ENCODE measurements at places on chromosomes 5 and 9.

DNA sequence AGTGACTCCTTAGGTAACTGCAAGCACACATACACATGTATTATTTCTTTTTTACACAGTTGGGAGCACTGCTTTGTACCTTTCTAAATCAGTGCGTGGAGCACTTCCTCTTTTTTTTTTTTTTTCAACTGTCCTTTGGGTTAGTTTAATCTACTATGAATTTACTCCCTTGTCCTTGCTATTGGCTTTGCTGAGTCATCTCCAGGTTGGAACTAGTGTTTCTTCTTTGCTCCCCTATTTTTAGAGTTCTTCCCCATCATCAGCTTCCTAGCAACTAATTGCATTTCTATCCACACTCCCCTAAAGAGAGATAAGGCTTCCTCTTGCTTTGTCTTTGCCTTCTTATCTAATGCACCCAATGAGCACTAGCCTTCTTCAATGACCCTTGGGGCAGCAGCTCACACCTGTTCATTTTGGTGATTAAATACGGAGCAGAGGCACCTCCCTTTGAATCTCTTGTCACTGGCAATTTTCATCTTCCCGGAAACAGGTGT is 24.3 kb downstream of the S100Z start:
- no peak for DNase-seq

DNA sequence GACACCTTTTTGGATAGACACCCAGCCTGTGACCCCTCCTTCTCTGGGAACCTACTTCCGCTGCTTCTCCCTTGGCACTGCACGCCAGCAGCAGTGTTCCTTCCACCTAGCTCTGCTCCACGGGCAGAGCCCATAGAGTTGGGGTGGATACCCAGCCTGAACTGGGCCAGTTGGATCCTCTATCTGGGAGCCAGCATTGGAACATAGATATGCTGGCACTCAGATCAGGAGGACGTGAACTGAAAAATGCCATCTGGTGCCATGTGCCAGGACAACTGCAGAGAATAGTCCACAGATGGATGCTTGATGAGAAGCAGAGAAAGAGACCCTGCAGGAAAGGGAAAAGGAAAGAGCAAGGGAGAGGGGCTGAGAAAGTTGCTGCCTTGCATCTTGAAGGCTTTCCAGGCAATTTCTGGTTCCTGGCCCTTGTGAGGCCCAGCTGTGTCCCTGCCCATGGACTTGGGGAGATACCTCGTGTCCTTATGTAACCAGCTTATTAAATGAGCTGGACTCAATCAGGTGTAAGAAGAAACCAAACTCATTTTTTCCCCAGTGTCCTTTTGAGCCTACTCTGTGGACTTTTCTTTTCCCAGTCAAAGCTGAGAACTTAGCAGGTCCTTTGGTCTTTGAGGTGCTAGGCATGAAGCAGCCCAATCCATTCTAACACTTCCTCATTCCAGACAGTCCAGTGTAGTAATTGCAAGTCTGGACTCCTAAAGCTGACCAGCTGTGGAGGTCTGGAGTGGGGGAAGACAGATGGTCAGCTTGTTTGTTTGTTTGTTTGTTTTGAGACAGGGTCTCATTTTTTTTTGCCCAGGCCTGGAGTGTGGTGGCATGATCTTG is 39.1 kb downstream of the ANGPTL2 start:
- DNase-seq: no peak

DNA sequence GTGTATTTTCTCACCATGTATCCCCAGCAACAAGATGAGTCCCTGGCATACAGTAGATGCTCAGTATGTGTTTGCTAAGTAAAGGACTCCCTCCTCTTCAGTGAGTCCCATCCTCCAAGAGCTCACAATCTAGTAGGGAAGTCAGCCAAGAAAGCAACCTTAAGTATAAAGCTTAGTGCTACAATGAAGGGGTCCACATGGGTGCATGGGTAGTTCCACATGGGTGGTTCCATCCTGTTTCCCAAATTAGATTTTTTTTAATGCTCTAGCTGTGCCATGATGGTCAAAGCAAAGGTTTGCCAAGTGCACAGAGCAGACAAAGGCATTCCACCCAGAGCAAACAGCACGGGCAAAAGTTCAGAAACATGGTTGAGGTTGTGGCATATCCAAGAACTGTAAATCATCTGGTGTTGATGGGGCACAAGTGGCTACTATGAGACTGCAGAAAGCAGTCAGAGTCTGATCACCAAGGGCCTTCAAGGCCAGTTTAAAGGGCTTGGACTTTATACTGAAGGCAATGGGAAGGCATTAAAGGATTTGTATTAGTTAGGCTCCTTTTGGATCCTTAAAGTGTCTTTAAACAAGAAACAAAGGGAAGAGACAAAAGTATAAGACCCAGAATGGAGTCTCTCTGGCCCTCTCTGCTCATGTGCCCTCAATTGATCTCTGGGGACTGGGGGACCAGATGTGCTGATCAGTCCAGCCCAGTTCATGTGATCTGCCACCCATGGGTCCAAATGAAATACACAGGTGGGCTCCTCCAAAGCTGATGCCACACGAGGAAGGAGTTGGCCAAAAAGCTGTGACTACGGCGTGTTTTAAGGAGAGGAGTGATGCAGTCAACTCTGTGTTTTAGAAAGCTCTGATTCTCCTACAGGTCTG is 9.0 kb upstream of the CPLX2 start:
- DNase-seq: no peak

DNA sequence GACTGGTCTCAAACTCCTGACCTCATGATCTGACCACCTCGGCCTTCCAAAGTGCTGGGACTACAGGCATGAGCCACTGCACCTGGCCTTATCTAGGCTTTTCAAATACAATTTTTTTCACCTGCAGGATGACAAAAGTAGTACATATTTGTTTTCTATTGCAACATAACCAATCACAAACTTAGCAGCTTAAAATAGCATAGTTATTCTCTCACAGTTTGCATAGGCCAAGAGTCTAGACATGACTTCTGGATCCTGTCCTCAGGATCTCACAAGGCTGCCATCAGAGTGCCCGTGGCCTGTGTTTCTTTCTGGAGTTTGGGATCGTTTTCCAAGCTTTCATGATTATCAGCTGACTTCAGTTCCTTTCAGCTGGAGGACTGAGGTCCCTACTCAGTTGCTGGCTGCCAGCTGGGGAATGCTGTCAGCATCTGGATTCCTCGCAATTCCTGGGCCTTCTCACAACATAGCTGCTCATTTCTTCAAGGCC is 348.9 kb downstream of the ARHGEF28 start:
- no peak for DNase-seq

GRCh38 chr5:133117912-133118445 is 66.2 kb downstream of the HSPA4 start:
- DNase-seq: no peak

DNA sequence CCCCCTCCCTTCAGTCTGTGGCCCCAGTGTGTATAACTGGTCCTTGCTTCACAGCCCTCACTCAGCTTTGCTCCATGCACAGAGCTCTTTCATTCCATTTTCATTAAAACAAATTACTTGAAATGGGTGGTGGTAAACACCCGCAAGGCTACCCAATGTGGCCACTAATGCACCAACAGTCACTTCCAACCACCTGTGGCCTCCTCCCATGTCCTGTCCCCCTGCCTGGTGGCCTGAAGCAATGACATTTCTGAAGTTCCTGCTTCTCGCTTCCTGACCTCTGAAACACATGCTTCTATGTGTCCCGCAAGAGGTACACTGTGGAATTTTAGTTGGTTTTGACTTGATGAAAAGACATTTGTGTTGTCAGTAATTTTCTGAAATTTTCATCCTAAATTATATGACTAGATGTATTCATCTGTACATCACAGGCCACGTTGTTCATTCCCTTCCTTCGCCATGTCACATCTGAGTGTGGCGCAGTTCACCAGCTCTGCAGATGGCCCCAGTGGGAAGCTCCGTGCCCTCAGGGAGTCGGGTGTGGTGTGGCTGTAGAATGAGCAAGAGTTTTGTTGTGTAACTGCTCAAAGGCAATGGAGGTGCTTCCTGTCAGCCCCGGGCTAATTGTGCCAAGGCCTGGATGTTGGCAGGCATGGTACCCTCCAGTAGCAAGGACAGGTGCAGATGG is 9.6 kb downstream of the ROPN1L start:
- DNase-seq: no peak

DNA sequence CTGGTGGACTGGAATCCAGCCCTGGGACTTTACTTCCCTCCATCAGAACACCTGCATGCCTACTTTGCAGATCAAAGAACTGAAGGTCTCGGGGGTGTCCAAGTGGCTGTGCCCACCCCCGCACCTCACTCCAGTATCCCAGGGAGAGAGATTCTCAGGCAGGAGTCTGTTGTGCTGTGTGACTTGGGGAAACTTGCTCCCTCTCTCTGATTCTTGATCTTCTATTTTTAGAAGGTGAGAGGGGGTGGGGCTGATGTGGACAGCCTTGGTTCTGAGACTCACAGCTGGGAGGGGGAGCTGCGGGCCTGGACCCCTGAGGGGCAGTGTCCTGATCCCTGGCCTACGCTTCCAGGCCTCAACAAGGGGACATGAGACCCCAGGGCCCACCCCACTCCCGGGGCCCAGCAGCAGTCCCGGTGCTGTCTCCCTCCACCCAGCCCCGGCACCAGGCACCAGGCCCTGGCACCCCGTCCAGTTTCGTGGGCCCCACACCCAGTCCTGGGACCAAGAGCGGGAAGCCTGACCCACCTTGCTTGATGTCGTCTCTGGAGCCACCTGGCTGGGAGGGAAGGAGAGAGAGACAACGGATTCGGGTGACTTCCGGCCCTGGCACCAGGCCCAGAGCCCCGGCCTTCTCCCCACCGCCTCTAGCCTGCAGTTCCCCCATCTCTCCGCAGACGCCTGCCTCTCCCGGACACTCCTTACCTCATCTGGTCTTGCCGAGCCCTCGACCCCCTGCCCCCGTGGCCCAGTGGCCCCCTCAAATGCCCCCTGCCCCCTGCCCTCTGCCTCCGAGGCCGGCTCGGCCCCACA is 74.0 kb upstream of the SPTLC1 start:
- DNase-seq: no peak

DNA sequence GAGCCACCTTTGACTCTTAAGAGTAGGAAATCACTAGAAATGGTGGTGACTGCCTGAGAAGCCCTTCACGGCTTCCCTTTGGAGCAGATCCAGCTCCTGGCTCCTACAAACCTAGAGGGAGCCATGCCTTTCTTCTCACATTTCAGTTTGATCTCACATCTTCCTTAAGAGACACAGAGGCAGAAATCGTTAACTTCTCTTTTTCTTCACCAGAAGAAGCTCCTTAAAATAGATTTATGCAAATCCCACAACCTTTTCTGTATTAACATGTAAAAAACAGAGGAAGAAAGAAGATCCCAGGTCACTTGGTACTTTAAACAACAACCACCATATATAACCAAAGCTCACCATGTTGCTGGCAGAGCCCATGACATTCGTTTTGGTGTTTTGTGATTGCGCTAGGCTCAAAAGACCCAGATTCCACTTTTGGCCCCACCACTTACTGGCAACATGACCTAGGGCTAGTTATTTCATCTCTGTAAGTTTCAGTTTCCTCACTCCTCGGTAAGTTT is 29.6 kb downstream of the PAX5 start:
- DNase-seq: no peak

GRCh38 chr5:51082741-51083140 is 300.5 kb upstream of the ISL1 start:
- no peak for DNase-seq

- DNase-seq: no peak
These were observed 159.8 kb downstream of the SPATA31D1 start for GRCh38 chr9:82148426-82148810.

DNA sequence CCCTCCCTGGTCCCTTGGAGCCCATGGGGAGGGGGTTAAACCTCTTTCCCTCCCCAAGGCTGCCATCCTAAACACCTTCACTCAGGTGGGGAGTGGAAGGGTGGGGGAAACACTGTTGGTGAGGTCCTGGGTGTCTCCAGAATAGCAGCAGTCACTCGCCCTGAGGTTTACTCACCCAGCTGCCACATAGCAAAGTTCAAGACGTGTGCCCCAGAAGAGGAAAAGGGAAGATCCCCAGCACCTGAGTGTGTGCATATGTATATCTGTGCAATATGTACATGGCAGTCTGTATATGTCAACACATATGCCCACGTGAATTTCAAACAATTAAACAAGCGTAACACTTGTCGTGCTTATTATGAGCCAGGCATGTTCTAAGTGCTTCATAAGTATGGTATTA is 31.3 kb upstream of the SMU1 start:
- no peak for DNase-seq

DNA sequence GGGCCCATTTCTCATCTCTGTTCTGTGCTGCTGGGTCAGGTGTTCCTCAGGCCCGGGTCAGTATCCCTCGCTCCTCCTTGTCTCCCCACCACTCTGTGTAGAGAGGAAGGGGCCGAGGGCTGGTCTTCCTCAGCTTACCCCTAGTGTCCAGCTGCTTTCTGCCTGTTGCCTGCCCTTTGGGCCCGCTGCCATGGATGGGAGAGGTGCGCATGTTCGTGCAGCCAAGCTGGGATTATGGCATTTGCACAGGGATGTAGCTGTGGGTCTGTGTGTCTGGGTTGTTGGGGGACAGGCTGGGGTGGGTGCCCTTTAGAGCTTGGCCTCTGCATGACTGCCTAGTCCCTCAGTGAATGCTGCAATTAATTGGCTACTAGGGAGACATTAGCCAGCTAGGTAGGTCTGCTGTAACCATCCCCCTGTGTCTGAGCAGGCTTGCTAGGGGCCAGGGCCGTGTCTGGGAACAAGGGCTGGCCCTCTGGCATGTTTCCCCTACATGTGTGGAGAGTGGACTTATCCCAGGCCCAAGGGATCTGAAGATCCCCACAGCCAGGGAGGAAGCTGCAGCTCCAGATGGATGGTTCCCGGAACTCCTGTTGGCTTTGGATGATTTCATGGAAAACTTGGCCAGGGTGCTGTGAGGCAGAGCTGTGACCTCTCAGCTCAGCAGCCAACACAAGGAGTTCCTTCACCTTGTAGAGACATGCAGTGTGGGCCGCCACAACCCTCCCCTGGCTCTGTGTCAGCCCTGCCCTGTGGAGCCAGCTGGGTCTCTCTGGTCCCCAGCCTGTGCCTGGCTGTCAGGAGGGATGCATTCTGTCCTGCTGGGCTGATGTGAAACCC is 161.9 kb downstream of the MACROH2A1 start:
- DNase-seq: no peak

GRCh38 chr5:103224118-103224893 is 34.3 kb upstream of the MACIR start:
- no peak for DNase-seq

DNA sequence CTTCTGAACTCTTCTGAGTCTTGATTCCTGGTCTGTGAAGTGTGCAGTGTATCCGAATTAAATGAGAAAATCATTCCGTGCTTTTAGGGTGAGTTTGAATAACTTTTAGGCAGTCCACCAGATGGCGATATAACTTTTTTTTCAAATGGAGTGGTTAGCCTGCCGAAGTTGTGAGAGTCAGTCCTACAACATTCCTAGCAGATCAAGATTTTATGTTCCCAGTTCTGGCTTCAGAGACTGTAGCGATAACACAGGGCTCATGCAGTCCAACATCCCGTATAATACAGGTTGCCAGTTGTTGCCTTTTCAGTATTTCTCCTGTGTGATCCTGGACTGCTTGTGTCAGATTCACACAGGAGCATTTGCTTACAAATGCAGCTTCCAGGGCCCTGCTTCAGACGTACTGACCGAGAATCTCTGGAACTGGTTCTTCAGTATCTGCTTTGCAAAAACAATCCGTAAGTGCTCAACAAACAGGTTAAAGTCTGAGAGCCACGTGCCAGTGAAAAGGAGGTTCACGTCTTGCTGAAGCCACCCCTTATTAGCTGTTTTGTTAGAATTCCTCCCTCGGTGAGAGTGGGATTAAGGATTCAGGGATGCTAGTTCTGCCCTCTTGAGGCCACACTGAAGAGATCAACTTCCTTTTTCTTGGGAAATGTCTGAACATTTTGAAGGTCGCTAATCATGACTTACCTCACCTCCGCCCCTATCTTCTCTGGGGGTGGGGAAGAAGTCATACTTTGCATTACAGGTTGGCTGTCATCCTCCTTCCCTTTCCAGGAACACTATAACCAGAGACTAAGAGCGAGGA is 22.8 kb downstream of the SMIM3 start:
- DNase-seq: no peak

- DNase-seq: no peak
These were observed 70.7 kb upstream of the CPLX2 start for GRCh38 chr5:175800656-175801081.
